ENCODE measurements at places on chromosomes 2 and 18.
A peak's percentile ranks its signal among the peaks of the same experiment; 100 is the strongest.

- no peak for DNase-seq
Measured at GRCh38 chr2:122639176-122639575, 883.7 kb downstream of the TSN start.

- no peak for DNase-seq
Measured at GRCh38 chr2:223283771-223284170, 231.8 kb downstream of the KCNE4 start.

- DNase-seq: no peak
Measured at GRCh38 chr2:36711741-36712314, 15.3 kb downstream of the VIT start.

GRCh38 chr2:46062637-46063412, 234.4 kb upstream of the EPAS1 start:
- peak; percentile 41 for DNase-seq

- DNase-seq: no peak
Measured at GRCh38 chr2:239152239-239152915, 248.4 kb downstream of the HDAC4 start.

DNA sequence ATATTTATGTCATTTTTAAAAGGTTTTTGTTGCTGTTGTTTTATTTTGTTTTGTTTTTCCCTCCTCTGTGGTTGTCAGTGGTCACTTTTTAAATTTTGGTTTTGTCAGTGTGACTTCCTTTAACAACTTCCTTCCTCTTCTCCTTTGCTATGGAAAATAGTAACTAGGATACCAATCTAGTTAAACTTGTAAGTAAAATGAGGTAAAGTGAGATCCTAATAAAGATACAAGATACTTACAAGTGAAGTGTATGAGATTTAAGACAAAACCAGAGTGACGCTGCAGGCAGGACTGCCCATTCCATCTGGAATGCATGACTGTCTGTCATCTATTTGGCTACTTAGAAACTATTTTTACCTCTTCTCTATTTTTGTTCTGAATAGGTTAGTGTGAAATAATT, 30.6 kb upstream of the CREB1 start:
- no peak for DNase-seq

DNA sequence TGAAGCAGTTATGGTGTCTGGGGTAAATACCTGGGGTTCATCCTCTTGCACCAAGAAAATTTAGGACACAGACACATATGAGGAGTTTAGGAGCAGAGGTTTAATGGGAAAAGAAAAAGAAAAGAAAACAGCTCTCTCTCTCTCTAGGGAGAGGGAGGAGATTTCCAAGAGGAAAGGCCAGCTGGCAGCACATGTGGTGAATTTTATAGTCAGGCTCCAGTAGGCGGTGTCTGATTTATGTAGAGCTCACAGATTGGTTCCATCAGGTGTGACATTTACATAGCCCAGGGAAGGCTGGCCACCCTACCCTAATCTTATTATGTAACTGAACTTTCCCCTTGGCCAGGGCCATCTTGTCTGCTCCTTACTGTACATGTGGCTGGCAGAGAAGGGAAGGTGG, 297.5 kb upstream of the RGPD4 start:
- DNase-seq: no peak

GRCh38 chr2:206071807-206072206, 14.2 kb downstream of the INO80D start:
- DNase-seq: no peak

GRCh38 chr18:70068981-70069380, 121.3 kb upstream of the CD226 start:
- DNase-seq: no peak

DNA sequence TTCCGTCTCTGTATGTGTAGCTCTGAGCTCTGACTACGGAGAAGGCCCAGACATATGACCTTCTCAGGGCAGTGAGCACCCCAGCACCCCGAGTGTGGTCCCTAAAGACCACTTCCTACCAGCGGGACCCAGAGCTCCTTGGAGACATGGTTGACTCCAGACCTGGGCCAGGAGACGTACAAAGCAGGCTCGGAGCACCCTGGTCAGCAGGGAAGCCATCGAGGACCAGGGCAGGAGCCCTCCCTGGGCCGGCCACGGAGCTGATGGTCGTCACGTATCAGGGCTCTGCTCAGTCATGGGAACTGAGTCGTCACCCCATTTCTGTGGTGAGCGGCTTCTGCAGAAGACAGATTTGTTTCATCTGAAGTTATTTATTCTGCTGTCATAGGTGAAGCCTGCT, 12.8 kb upstream of the NEU4 start:
- DNase-seq: no peak

DNA sequence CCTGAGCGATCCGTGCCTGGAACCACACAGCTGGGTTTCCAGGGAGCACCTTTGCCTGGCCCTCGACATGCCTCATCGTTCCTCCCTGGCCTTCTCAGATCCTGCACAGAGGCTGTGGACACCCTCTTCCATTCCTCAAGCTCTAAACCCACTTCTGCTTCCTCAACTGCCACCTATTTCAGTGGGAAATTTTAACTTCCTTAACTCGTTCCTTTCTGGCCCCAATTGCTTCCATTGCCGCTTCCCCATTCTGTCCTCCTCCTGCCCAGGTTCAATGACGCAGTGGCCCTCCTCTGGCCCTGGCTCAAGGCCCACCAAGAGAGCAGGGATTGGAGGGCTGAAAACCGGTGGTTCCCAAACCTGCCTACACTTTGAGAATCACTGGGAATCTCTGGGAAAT, 4.8 kb upstream of the B3GNT7 start:
- no peak for DNase-seq

- no peak for DNase-seq
Measured at GRCh38 chr18:61528961-61529360, 195.7 kb downstream of the CDH20 start.

GRCh38 chr2:36663851-36664695, 32.4 kb upstream of the VIT start:
- DNase-seq: no peak

DNA sequence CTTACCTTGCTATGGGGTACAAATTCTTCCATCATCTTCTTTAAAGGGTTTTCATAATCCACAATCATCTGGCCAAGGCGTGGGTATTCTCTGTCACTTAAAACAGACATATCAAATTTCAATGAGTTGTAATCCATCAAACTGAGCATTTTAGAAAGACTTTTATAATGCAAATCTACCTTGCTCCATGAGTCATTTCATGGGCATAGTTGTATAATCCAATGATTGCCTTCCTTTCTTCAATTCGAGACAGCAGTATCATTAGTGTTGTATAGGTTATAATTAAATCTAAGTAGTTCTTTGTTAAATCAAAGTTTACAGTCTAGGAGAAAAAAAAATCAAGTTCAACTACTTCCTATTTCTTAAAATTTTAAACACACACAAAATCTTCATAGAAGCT, 36.3 kb downstream of the NCKAP1 start:
- no peak for DNase-seq

- DNase-seq: no peak
Measured at GRCh38 chr18:56167366-56167765, 471.0 kb downstream of the TXNL1 start.

DNA sequence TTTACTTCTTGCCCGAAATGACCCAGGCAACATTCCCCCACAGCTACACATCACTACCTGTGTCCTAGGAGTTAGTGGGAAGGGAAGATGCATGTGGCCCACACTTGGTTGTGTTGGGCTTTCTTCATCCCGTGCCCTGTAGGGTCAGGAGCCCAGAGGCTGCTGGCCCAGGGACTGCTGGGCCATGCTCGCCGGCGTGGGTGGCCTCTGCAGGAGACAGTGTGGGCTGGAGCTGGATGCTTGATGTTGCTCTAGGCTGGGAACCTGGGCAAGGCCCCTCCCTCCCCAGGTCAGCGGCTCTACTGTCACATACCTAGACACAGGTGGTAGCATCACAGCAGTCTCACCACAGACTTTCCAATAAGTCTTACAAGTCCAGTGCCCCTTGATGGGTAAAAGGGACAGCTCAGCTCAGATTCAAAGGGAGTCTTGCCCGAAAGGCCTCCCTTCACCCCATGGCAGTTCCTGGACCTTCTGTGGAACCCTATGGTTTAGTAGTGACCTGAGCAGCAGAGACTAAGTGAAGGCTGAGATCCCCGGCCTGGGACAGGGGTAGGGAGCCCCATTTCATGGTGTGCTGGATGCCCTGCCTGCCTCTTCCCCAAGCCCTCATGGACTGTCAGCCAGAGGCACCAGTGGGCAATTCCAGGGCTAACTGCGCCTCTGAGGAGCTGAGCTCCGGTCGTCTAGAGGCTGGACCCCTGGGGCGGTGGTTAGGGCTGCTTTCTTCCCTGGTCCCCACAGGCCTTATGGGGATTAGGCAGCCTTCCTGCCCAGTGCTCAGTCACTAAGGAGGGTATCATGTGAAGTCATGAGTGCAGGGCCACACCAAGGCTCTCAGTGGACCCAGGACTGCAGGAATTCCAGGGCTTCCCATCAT, 45.4 kb upstream of the FAHD2A start:
- no peak for DNase-seq

GRCh38 chr2:42868874-42869273, 76.5 kb upstream of the HAAO start:
- DNase-seq: no peak

- no peak for DNase-seq
Measured at GRCh38 chr2:226540204-226540994, 259.2 kb downstream of the IRS1 start.

DNA sequence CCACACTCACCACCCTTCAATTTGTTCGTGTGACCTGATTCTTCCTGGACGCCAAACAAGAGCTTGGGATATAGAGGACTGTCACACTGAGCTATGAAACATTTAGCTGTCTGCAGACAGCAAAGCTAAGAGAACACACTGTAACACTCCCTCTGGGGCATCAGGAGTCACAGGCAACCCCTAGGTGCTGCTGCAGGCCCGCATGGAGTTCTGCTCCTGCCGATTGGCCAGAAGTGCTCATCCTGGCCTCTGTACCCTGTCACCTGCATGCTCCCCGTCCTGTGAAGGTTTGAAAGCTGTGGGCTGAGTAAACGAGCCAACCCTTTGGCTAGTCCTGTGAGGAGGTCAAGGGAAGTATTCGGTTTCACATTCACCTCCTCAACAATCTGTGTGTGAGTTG, 73.7 kb downstream of the PDK1 start:
- DNase-seq: no peak

DNA sequence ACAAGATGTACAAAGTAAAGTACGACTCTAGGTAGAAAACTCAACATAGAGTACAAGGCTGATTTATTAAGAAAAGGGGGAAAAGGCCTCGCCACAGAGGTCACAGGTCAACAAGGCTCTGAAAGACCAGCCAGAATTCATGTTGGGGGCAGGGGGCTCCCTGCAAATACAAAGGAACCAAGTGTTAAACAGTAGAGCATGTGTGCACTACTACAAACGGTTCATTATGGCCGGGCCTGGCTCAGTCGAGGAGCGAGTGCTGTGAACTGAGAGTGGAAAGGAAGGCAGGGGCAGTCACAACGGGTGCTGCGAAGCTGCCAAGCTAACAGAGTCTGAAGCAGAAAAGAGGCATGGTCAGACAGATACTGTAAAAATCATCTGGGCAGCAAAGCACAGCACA, 77.1 kb downstream of the MBOAT2 start:
- no peak for DNase-seq

GRCh38 chr2:127163921-127164320, 56.2 kb downstream of the CYP27C1 start:
- no peak for DNase-seq

DNA sequence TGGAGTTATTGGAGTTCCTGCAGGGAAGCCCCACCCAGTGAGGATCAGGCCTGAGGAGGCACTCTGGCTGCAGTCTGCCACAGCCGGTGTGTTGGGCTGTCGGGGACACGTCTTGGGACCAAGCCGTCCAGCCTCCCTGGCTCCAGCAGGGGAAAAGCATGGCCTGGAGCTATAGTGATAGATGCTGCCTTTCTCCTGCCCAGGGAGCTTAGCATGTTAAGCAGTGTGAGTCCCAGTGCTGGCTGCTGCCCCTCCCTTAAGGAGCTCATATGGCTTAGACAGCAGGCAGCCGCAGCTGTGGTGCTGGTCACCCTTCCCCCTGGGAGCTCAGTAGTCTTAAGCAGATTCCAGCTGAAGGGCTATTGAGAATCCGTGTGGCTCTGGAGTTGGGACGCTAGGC, 78.9 kb downstream of the CERS6 start:
- DNase-seq: no peak

DNA sequence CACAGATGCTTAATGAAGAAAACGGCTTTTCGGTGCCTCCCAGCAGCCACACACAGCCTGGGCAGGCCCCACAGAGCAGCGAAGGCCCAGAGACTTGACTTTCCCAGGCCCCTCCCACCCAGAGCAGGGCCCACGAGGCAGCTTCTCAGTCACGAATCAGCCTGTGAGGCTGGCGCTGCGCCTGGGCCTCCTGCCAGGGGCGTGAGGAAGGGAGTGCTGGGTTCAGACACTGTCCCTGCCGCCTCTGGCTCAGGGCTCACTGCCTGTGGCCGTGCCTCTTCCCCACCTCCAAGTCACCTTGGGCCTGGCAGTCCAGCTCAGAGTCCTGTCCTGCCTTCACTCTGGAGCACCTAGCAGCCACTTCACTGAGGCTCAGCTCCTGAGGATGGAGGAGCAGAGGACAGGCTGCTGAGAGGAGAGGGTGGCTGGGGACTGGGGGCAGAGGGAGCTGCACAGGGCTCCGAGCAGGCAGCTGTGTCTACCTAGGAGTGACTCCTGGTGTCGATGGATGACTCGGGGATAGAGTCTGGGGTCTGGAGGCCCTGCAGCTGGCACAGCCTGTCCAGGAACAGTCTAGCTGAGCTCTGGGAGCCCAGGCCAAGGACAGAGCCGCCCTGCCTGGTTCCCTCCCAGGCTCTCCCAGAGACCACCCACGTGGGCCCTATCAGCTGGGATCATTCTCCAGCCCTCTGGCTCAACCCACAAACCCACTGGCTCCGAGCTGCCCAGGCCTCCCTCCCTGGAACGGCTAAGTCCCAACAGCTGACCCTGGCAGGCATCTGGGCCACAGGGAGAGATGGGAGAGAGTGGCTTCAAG, 36.4 kb upstream of the FOSL2 start:
- no peak for DNase-seq

GRCh38 chr18:13464432-13465123, 246.0 kb downstream of the LDLRAD4 start:
- peak; percentile 38 for DNase-seq

DNA sequence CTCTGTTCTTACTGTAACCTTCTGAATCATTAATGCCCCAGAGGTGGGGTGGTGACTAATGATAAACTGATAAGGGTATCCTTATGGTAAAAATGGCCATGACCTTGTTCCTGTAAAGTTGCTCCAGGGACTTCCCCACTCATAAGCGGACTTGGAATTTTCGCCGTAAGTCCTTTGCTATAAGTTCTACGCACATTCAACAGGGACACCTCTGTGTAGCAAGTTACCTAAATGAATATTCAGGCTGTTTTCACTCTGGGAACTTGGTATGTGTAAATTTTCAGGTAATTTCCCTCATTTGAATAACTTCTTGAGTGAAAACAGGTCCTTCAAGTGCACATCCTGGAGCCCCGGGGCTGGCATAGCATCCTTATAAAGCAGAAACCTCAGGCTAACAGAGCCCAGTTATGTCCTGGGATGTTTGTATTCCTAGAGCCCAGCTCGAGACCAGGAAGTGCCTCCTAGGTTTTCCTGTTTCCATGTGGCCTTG, 9.4 kb upstream of the AGFG1 start:
- DNase-seq: no peak

GRCh38 chr2:173488861-173489260, 134.2 kb downstream of the CDCA7 start:
- no peak for DNase-seq

Measured in stimulated activated CD8-positive, alpha-beta memory T cell treated with anti-CD3 and anti-CD28 coated beads, Interleukin-4, amount 100 ng/mL, for 1 hour (primary cell).